ENCODE measurements at places on chromosomes 16 and 17.
A peak's percentile ranks its signal among the peaks of the same experiment; 100 is the strongest.

DNA sequence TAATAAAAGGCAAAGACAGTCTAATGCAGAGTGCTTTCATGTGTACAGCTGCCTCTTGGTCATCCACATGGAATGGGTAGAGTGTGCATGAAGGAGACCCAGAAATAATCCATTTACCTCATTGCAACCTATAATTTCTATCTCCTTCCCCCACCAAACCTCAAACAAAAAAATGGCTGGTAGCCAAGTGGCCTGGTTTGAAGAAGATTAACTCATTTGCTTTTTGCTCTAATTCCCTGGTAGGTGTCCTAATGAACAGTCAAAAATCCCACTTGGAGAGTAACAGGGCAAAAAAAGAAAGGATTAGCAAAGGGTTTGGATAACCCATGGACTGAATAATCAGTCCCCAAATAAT, 13.0 kb upstream of the LYRM9 start:
- DNase-seq: no peak

- no peak for DNase-seq
Observed at GRCh38 chr16:560701-561412, 663 bp downstream of the PRR35 start.

DNA sequence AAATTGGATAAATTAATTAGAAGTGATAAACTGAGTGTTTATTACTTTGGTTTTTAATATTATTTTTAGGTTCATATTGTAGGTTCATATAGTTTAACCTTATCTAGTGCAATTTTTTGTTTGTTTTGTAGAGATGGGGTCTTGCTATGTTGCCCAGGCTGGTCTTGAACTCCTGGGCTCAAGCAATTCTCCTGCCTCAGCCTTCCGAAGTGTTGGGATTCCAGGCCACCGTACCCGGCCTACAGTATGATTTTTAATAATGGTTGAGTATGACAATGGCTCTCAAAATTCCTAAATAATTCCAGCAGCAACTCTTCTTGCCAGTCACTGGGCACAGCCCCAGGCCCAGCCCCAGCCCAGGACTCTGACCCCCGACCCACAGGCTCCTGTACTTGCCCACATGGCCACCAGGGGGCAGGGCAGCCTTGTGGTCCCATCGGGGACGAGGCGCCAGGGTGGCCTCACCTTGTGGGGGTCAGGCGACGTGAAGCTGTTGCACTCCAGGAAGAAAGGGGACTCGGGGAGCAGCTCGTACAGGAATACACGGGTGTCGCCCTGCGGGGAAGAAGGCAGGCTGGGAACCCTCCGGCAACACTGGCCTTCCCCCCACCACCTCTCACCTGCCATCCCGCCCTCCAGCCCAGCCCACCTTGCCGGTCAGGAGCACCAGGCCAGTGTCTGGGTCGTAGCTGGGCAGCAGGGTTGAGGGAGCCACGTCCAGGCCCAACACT, 7.9 kb upstream of the PAM16 start:
- peak; percentile 42 for DNase-seq

DNA sequence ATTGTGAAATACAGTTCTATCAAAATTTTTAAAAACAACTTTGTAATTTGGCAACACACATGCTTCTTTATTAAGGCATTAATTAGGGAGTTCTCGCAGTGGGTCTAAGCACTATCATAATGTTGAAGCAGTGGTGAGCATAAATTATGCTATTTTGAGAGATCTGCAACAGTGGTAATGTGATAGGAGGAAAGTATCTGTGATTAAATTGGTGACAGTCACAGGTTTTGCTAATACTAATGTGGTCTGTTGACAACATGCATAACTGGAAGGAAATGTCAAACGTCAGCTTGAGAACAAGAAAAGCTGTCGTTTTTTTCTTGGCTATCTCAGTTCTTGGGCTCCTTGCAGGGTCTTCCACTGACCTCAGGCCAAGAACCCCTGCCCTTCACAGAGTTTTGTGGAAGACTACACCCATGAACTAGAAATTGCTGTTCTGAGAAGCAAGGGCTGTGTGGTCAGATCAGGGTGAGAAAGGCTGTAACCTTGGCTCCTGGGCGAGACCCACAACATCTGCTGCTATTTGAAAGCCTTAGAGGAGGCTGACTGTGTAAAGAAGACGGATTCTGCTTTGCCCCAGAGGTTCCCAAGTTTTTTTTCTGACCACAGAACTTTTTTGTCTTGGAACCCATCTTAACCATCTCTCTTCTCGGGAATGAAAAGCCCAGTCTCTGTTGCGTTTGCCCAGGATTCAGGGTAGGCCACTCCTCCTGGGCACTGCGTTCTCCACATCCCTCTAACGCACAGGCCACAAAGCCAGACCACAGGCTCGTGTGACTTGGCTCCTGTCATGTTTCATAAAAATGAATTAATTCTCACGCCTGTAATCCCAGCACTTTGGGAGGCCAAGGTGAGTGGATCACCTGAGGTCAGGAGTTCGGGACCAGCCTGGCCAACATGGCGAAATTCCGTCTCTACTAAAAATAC, 13.9 kb downstream of the ATP2A1 start:
- no peak for DNase-seq

- no peak for DNase-seq
Observed at GRCh38 chr16:74903901-74904678, 80.8 kb downstream of the WDR59 start.

DNA sequence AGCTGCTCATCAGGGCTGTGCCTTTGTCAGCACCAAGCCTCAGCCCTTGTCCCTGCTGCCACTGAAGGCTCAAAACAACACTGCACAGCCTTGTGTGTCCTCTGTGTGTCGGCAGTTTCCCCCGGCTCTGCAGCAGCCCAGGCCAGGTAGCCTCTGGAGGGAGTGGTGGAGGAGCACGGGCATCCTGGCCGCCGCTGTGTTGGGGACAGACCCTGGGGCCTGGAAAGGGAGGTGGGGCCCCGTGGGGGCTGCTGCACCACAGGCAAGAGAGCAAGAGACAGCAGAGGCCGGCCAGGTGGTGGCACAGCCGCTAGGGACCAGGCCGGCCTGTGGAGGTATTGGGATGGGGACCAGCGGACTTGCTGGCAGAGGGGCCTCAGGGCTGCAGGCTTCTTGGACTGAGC, 96.9 kb upstream of the ZNF750 start:
- no peak for DNase-seq

GRCh38 chr17:37101306-37101705, 152.6 kb downstream of the AATF start:
- DNase-seq: no peak

DNA sequence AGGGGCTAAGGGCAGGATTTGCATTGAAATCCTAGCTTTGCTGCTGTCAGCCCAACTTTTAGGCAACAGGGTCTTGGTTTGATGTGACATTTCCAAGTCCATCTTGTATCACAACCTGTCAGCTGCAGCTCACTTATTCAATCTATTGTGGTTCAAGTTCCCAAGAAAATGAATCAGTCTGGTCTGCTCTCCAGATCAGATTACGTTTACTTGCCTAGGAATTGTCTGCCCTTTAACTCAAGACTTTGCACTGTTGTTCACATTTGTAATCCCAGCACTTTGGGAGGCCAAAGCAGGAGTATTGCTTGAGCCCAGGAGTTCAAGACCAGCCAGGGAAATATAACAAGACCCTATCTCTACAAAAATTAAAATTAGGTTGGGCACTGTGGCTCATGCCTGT, 10.0 kb downstream of the STX4 start:
- no peak for DNase-seq

- no peak for DNase-seq
Observed at GRCh38 chr17:74243013-74243755, 29.8 kb downstream of the TTYH2 start.

DNA sequence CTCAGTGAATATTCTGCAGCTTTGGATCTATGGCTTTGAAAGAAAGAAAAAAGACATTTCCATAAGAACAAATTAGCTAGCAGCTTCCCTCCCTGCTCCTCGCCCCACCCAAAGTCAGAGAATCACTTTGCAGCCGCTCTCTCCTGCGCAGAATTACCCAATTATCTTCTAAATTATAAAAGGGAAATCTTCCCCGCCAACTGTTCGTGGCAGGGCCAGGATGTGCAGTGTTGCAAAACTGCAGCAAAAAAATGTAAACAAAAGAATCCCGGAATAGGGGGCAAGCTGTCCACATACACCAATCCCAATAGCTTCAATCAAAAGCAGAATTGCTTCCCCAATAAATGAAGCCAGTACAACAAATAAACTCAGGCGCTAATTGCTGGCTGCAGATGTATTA, 510.6 kb downstream of the RBFOX1 start:
- DNase-seq: no peak

DNA sequence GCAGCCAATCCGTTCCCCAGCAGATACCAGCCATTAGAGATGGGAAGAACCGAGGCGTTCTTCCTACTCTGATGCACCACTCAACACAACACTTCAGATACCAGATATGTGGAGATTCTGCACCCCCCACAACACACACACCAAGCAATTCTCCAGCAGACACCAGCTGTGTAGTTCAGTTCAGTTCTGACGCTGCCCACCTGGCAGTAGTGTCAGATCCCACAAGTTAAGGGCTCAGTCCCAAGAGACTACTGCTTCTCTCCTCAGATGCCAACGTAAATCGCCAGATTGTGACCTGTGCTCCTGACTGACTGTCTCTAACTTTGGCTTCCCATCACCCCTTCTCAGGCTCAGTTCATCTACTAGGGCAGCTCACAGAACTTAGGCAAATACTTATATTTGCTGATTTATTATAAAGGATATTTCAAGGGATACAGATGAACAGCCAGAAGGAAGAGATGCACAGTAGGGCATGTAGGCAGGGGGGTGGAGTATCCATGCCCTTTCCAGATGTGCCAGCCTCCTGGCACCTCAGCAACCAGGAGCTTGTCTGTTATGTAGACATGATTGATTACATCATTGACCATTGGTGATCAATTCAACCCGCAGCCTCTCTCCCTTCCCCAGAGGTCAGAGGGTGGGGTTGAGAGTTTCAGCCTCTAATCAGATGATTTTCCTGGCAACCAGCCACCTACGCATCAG, 110.6 kb downstream of the PRKCA start:
- no peak for DNase-seq

GRCh38 chr17:19447085-19447583, 36.1 kb downstream of the RNF112 start:
- peak; percentile 50 for DNase-seq
